GM23338 (cell line): ENCODE measurements at places on chromosomes 6 and 20. TPM values are rescaled to one million over a fixed set of nuclear protein-coding genes. Genes with fewer than 3 reads are reported as not detected.

- no peak overlapping the region for H3K27ac ChIP-seq
- DNase-seq: no peak
- H3K36me3 ChIP-seq: no peaks in the 10 kb centered on the region
- no peaks in the 10 kb centered on the region for H3K4me1 ChIP-seq
- H3K4me3 ChIP-seq: no peak overlapping the region
Measured at GRCh38 chr6:23851522-23851921, 274.5 kb upstream of the NRSN1 start.

DNA sequence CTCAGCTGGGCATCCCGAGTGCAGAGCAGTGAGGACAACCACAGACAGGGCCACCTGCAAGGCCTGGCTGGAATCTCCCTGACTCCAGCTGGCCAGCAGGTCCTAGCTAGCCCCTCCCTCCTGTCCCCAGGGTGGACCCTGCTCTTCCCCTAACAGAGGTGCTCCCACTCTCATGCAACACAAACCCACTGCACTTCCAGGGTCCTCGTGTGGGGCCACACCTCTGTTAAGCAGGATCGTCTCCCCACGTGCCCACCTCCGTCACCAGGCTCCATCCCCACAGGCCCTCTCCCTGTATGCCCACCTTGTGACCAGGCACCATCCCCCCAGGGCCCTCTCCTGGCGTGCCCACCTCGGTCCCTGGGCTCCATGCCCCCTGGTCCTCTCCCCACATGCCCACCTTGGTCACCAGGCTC, 17.3 kb downstream of the TAF4 start:
- H3K27ac ChIP-seq: no peak overlapping the region
- no peak for DNase-seq
- H3K36me3 ChIP-seq: no peaks in the 10 kb centered on the region
- H3K27me3 ChIP-seq: no peaks in the 10 kb centered on the region
- H3K4me3 ChIP-seq: no peak overlapping the region

Gene OPRM1
- total RNA-seq: 0.52 TPM in 1 of 2 replicates, not detected in the other

DNA sequence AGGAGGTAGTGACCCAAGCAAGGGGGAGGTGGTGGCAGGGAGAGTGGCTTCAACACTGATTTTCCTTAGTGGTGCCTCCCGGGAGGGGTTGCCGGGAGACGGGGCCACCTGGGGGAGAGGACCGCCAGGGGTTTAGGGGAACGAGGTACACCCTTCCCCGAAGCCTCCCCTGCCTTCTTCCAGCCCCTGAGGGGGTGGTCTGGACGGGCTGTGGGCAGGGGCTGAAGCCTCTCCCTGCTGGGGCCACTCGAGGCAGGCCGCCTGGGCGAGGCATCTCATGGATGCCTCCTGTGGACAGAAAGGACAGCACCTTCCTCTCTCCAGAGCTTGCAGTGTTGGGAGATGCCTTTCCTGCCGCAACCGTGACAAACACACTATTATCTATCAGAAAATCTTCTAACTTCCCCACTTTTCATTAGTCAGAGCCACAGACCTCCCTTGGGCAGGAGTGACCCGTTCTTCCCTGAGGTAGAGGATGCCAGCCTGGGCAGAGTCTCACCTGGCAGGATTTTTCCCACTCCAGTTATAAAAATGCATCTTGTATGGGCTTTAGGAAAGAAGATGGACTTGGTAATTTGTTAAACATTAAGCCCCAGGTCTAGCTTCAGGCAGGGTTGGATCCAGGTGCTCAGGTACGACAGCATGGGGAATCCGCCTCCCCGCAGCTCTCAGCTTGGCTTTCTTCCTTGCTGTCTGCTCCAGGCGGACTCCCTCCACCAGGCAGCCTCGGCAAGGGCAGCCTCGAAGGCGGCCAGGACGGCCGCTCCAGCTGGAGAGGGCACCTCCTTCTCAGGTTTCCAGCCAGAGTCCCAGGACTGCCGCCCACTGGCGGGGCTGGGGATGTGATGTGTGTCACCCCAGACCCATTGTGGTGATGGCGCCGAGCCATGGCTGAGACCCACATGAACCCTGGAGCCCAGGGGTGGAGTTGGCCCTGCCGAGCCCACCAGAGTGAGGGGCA, 11.0 kb downstream of the HRH3 start:
- H3K27me3 ChIP-seq: no peaks in the 10 kb centered on the region
- H3K4me3 ChIP-seq: no peak overlapping the region
- DNase-seq: peak; percentile 76
- H3K4me1 ChIP-seq: no peaks in the 10 kb centered on the region; the same call in 1 of the 2 replicates
- no peak overlapping the region for H3K27ac ChIP-seq

GRCh38 chr6:86251106-86251505, 608.4 kb upstream of the SYNCRIP start:
- no peak overlapping the region for H3K27ac ChIP-seq
- H3K4me3 ChIP-seq: no peak overlapping the region
- no peaks in the 10 kb centered on the region for H3K27me3 ChIP-seq
